Islet precursor cell (in vitro differentiated cells): ENCODE measurements at places on chromosomes 12 and 14.

GRCh38 chr12:73902260-73902659, 635.4 kb upstream of the ATXN7L3B start:
- no peak for DNase-seq

DNA sequence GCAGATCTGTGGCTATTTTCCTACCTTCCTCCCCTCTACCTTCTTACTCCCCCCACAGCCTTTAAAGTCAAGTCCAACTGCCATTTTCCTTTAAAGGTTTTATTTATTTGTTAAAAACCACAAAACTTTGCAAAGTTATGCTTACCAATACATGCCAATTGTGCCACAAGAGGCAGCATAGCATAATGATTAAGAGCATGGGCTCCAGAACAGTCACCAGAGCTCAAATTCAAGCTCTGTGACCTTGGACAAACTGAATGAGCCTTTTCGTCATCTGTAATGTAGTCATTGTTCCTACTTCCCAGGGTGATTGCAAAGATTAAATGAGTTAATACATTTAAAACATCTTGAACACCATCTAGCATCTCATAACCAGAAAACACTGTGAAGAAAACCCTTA, 13.0 kb upstream of the FMNL3 start:
- DNase-seq, result no peak

DNA sequence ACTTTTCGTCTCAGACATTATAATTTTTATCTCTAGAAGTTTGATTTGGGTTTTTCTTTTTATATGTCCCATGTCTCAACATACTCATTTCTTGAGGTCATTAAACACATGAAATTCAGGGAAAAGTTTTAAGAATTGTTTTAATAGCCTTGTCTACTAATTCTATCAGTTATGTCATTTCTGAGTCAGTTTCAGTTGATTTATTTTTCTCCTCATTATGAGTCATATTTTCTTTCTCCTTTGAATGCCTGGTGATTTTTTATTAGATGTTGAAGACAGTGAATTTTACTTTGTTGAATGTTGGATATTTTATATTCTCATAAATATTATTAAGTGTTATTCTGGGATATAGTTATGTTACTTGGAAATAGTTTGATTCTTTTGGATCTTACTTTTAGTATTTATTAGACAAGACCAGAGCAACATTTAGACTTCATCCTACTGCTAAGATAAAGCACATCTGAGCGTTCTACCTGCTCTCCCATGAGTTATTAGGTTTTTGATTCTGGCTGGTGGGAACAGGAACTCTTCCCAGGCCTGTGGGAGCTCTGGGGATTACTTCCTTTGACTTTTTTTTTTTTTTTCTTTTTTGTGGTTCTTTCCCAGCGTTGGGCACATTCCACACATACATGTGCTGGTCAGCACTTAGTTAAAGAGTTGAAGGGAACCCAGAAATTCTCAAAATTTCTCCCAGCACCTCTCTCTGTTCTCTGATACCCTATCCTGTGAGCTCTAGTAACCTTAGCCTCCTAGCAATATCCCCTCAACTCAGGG, 1157.7 kb downstream of the BCL11B start:
- DNase-seq, result no peak

- DNase-seq, result no peak
Measured at GRCh38 chr14:85501751-85502150, 28.2 kb upstream of the FLRT2 start.

- DNase-seq, result no peak
Measured at GRCh38 chr12:126036348-126036747, 971.1 kb downstream of the AACS start.

GRCh38 chr12:107967170-107967569, 161.9 kb upstream of the WSCD2 start:
- no peak for DNase-seq

- DNase-seq, result peak; percentile 40
Measured at GRCh38 chr12:130835011-130835410, 4.0 kb downstream of the STX2 start.

DNA sequence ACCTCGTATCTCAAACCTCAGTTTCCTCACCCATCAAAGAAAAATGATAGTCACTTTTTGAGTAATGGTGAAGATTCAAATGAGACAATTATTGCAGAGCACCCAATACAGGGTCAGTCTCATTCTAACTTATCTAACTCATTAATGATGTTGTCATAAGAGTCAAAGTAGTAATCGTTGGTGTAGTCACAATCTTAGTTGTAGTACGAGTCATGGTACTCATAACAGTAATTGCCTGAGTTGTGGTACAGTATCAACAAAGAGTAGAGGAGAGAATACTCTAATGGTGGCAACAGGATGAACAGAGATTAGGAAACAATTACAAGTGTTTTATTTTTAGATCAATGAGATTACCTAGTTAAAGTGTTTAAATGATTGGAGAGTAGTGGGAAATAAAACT, 93.6 kb upstream of the TMTC2 start:
- DNase-seq, result no peak

DNA sequence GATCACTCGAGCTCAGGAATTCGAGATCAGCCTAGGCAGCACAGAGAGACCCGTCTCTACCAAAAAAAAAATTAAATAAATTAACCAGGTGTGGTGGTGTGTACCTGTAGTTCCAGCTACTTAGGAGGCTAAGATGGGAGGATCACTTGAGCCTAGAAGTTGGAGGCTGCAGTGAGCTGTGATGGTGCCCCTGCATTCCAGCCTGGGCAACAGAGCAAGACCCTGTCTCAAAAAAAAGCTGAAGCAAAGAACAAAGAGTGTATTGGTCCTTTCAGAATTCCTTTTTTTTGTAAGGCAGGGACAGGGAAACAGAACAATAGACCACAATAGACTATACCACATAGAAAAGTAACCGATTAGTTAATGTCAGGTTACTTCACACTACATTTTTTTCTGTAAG, 47.4 kb downstream of the MARK3 start:
- DNase-seq, result no peak

- no peak for DNase-seq
Measured at GRCh38 chr12:110546339-110546738, 36.8 kb downstream of the PPTC7 start.
